H1 (cell line): ENCODE measurements at places on chromosomes 12 and 14. TPM values are rescaled to one million over a fixed set of nuclear protein-coding genes. Genes with fewer than 3 reads are reported as not detected.

The RPGRIP1 gene
- polyA plus RNA-seq, result 0.35 and 0.36 TPM in 2 replicates

The ACVRL1 gene
- 0.35 and 0.50 TPM in 2 replicates for polyA plus RNA-seq

The GNG2 gene
- polyA plus RNA-seq, result 5.5 and 8.2 TPM in 2 replicates

The RDH12 gene
- polyA plus RNA-seq, result 1.3 and 1.5 TPM in 2 replicates

The GARIN6 gene
- not detected in 2 replicates for polyA plus RNA-seq

The PYM1 gene
- 37.3 and 38.7 TPM in 2 replicates for polyA plus RNA-seq

The ZFHX2 gene
- 2.7 and 3.7 TPM in 2 replicates for polyA plus RNA-seq

The KRT2 gene
- polyA plus RNA-seq, result not detected in 2 replicates

The TAS2R8 gene
- polyA plus RNA-seq, result not detected in 2 replicates

The ASCL1 gene
- polyA plus RNA-seq, result 0.12 and 0.17 TPM in 2 replicates

The MMP14 gene
- polyA plus RNA-seq, result 58.2 and 81.6 TPM in 2 replicates

The TAS2R43 gene
- 0.06 and 0.18 TPM in 2 replicates for polyA plus RNA-seq

The LBHD2 gene
- 0.16 TPM in 1 of 2 replicates, not detected in the other for polyA plus RNA-seq

The AHNAK2 gene
- 0.64 and 0.95 TPM in 2 replicates for polyA plus RNA-seq

The FSCB gene
- polyA plus RNA-seq, result not detected in 2 replicates

The PPP1R3E gene
- polyA plus RNA-seq, result 3.5 and 4.7 TPM in 2 replicates
